ENCODE measurements at places on chromosomes 12 and 14.

- DNase-seq, result no peak
Observed at GRCh38 chr12:116053479-116054200, 223.9 kb downstream of the MED13L start.

- DNase-seq, result no peak
Observed at GRCh38 chr14:68626386-68626785, 166.5 kb downstream of the ZFP36L1 start.

DNA sequence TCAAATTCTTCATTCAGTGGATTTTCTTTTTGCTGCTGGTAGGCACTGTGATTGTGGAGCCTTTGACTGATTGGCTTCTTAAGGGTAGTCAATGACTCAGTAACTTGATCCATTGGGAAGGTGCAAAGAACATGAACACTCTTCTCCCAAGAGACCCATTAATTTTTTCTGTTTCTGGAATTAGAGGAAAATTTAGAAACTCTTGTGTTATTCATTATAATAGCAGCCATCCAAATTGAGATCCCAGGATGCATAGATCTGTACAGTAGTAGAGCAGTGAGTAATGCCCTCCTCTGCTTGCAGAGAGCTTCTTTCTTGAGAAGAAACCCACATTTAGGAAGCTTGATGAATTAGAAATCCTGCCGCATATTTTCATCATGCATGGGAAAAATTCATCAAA, 63.9 kb downstream of the MYRFL start:
- no peak for DNase-seq

DNA sequence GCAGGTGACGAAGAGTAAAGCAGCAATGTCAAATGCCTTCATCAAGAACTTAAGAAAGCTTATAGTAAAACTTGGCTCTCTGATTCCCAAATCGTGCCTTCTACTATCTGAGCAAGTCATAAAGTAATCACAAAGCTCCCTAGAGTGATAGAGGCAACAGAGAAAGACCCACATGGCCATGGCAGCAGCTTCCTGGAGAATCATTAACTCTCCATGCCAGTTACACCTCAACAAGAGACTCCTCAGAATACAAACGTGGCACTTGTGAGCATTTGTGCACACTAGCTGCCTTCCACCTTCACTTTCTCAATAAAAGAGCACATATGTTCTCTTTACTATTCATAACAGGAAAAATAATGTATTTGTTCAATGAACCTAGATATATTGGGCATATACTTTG, 48.0 kb downstream of the PLCZ1 start:
- DNase-seq, result no peak

- DNase-seq, result no peak
Observed at GRCh38 chr14:51295646-51296263, 55.7 kb downstream of the TMX1 start.

DNA sequence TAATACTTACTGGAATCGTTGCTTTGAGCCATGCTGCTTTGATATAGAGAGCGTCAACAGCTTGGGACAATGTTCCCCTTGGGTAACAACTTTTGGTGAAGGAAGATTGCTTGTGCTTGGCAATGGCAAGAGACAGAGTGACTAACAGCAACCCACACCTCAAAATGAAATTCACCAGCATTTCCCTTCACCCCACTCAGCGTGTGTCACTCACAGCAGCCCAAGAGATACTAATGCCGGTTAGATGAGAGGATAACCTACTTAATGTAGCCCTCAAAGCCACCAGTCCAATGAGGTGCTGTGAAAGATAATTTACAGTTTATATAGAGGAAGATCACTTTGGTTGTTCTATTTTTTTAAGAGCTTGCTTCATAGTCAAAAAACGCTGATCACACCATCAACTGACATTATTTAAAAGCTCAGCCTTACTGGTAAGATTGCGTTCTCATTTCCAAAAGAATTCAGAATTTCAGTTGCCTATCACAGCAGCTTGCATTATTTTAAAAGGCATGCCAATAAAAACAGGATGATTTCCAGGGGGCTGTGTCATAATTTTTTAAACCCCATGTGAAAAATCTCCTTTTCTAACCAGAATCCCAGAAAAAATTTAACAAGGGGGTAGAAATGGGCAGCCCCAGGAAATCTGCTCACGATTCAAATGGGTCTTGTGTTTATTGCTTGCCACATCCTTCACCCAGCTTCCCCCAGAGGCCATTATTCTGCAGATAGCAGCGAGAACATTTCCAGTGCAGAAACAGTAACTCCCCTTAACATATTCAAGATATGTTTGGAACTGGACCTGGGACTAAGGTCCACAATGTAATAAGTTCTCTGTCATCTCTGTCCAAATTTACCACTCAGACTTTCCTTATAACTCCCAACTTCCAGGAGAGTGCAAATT, at the start of gene IL26:
IL26 (minus strand) TSS at position 235 of the 901 bp plus-strand sequence; CDS start at position 181, 54 bp downstream.
- DNase-seq, result no peak

DNA sequence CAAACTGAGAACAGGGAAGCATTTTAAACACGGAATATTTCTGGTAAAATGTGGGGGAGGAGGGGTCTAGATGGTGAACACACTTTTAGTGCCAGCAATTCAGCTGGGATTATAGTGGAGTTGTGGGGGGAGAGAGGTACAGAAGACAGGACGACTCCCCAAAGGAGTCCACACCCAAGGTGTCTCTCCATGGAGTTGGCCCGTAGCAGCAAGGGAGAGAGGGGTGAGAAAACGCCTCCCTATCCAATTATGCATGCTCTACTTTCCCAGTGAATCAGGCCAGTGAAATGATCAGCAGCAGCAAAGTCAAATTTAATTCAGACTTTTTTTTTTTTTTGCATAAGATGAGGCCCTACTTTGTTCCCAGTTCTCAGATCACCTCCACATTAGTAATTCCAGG, 38.6 kb downstream of the BTG1 start:
- no peak for DNase-seq

GRCh38 chr14:104141621-104142091, 3.3 kb downstream of the KIF26A start:
- no peak for DNase-seq

DNA sequence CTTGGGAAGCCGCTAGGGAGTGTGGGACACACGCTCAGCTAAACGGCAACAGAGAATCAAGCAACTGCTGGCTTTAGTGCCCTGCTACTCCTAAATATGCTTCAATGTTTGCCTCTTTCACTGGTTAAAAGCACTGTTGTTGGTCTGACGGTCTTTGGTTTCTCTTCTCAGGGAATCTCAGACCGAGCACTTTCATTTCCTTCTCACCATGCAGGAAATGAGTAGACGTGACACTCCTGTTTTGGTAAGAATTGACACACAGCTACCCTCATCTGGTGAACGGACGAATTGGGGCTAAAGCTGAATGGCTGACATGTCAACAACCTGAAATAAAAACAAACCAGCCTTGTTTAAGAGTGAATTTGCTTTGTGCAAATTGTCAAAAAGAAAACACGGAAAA, 57.5 kb upstream of the PIWIL1 start:
- no peak for DNase-seq

GRCh38 chr12:13112968-13113367, 9.5 kb upstream of the GSG1 start:
- no peak for DNase-seq

- no peak for DNase-seq
Observed at GRCh38 chr14:90599339-90599738, 202.5 kb downstream of the CALM1 start.

DNA sequence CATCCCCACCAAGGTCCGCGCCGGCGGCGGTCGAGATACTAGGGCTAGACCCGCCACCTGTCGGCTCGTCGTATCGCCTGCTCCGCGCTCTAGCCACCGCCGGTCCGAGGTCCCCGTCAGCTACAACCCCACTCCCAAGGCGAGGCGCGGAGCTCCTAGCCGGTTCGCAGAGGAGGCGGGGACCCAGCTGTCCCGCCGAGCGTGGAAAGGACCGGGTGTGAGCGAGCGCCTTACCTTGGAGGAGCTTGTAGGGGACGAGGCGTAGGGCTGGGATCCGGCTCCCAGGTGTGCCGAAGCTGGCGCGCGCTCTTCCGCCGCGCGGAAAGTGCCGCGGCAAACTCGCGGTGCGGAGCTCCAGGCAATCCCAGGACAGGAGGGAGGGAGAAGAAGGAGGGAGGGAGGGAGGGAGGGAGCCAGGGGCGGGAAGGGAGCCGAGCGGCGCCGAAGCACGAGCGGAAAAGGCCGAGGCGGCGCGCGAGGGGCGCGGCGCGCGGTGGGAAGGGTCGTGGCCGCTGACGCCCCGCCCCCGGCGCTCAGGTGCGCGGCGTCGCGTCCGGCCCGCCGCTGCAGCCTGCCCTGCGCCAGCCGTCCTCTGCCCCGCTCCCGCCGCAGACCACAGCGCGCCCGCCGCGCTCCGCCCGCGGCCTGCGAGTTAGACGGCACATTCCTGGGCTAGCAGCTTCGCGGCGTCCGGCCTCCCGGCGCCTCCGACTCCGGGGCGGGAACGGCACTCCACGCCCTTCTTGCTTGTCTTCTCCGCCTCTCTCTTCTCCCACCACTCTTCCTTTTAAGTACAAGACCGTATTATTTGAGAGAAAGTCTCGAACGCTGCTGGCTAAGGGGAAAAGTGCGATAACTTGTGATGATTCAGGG, at the start of gene PAWR:
PAWR (minus strand) TSS at position 327 of the 873 bp plus-strand sequence. CDS start 720 bp downstream, outside the sequence.
- DNase-seq, result peak; percentile 71

DNA sequence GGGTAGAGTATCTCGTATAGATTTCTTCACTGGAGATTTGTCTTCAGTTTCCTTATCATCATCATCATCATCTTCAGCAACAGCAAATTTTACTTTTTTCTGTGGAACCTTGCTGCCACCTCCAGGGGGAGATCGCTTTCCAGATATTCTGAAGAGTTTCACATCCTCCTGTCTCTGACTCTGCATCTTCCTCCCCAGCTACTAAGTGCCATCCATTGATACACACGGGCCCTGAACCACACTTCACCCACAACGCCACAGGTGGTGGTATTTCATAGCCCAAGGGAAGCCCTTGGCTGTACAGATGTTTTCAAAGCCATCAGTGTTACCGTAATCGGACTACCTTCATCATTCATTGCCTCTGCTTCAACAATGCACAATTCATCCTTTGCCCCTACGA, 82.2 kb downstream of the PPP2R5C start:
- no peak for DNase-seq

GRCh38 chr12:94817695-94818075, 167.3 kb upstream of the TMCC3 start:
- no peak for DNase-seq

GRCh38 chr14:67738740-67739504, 37.2 kb downstream of the RDH12 start:
- DNase-seq, result no peak

GRCh38 chr14:104355101-104356019, 217.0 kb downstream of the KIF26A start:
- peak; percentile 19 for DNase-seq

DNA sequence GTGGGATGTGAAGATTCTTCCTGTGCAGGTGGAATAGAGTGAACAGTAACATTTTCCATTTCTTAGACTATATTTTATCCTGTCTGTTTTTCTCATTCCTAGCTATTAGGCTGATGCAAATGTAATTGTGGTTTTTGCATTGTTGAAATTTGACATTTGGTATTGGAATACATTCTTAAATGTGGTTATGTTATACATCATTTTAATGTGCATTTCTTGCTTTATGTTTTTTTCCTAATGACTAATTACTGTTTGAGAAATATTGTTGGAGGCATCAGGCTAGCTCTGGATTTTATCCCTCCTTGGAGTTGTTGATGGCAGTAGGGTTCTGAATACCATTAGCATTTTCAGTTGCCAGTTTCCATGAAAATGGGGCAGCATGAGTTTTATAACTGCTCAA, 75.9 kb upstream of the GNG2 start:
- DNase-seq, result no peak

DNA sequence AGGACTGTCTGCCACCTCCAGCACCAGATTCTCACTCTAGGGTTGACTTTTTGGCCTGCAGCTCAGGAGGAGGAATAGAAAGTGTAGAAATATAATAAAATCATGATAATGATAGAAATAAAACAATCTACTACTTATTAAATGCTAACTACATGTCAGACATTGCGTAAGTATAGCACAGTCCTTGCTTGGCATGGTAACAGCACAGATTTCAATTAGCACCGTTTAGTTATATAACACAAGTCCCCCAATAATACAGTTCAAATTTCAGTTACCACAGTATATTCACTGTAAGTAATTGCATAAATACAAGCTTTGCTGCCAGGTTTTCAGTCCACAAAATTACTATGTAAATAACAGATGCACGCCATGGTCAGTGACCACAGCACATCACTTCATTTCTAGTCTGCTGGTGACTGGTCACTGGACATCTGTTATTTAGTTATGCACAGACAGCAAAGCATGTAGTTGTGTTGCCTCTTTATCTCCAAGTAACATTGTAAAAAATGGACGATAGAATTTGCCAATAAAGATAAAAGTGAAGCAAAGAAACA, 6.5 kb upstream of the GLT8D2 start:
- DNase-seq, result no peak

- peak; percentile 47 for DNase-seq
Observed at GRCh38 chr14:103854822-103855733, 7.7 kb upstream of the PPP1R13B start.

GRCh38 chr12:121668750-121669520, 519 bp downstream of the MORN3 start:
- peak; percentile 70 for DNase-seq

- no peak for DNase-seq
Observed at GRCh38 chr12:129440278-129440677, 463.5 kb downstream of the TMEM132D start.

DNA sequence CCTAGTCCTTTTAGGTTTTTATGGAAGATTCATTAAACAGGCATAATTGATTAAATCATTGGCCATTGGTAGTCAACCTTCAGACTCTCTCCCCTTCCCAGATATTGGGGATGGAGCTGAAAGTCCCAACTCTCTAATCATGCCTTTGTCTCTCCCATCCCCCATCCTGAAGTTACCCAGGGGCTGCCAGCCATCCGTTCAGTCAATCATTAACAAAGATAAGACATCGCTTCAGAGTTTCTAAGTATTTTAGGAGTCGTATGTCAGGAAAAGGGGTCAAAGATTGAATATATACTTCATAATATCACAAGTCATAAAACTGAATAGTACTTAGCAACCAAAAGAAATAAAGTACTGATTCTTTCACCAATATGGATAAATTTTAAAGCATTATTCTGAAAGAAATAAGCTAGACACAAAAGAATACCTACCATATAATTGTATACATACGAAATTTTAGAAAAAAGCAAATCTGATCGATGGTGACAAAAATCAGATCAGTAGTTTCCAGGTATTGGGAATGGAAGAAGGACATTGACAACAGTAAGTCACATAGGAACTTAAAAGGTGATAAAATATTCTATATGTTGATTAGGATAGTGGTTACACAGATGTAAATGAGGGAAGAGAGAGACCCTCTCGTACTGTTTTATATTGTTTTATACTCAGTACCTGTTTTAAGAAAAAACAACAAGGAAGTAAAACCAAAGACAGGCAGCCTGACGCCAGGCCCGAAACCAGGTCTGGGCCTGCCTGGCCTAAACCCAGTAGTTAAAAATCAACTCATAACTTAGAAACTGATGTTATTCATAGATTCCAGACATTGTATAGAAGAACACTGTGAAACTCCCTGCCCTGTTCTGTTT, 414.4 kb downstream of the DAD1 start:
- no peak for DNase-seq
